Stimulated activated CD4-positive, alpha-beta T cell treated with anti-CD3 and anti-CD28 coated beads, Interleukin-1b, Interleukin-23, amount 100 ng/mL, for 1 hour (primary cell): ENCODE measurements at places on chromosomes 1 and 21.

DNA sequence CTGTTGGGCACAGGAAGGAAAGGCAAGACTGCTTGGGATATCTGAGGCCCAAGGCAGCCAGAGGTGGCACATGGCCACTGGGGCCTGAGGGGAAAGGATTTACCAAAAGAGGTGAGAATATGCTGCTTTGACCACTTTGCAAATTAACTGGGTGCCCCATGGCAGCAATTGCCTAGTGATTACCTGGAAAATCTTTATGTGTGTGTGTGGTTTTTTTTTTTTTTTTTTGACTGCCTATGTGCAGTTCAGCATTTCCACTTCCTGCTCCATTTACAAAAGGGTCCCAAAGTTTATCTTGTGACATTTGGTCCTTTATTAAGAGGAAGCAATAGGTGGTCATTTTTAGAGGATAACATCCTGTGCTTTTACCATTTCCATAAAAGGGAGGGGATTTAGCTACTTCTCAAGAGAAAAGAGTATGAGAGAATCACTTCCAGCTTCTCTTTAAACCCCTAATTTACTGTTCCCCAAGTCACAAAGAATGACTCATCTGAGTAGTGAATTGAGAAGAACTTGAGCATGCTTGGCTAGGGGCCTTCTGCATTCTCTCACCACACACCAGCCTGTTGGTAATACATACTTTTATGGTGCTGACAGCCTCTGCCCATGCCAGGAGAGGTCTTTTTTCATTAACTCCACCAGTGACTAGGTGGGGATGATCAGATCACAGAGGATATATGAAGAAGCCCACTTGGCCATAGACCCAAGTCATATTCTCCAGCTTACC, 52.1 kb downstream of the SYDE2 start:
- no peak for DNase-seq

DNA sequence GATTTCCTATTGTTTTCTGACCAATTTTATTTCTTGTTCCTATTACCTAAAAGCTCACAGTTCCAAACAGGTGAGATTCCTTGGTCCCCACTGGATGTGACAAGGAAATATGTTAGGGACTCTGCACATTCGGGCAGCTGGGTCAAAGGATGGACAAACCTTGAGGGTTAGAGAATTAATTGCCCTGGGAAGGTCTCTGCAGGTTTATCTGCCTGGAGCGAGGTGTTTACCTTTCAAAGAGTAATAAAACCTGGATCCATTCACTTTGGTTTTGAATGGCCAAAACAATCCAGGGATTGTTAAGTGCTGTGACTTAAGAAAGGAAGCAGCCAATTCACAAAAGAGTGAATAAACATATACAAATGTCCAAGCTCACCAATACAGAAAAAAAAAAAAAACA, 33.6 kb upstream of the RAB4A start:
- no peak for DNase-seq

- DNase-seq: no peak
Observed at GRCh38 chr1:183203094-183203493, 17.0 kb downstream of the LAMC2 start.

DNA sequence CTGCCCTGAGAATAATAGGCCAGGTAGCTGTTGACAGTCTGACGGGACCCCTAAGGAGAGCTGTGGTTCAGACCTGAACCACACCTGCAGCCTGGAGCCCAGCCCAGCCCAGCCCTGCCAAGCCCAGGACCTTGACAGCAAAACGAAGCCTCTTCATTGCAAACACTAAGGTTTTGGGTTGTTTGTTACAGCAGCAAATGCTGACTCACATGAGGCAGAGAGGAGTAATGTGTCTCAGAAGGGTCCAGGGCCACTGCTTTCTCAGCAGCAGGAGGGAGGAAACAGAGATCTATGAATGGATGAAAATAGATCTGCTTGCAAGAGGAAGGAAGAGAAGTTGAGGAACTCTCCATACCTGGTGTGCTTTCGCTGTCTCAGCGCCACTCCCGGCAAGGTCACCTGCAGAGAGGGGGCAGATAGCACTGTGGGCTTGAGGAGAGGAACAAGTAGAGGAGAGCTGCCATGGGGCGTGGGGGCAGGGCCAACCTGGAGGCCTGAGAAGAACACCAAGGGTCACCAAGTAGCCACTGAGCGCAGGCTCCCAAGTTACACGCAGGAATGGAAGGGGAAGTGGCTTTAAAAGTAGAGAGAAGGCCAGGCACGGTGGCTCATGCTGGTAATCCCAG, 127.2 kb downstream of the ZNF281 start:
- no peak for DNase-seq

- DNase-seq: no peak
Observed at GRCh38 chr1:168110896-168111545, 25.7 kb downstream of the GPR161 start.

DNA sequence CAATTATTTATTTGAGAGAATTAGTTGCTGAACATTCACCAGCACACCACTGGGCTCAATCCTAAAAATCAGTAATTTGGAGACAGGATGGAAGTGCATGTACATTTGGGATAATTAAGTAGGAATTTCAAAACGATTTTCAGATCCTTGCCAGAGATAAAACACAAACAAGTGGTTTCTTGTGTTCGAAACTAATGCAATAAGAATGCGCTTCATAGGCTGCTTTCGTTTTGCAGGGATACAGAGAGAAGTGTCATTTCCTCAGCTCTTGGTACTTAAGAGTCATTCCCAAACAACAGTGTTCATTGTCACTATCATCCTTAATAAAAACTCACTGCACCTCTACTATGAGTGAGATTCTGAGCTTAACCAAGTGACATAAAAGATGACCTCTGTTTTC, 20.6 kb upstream of the USP24 start:
- DNase-seq: no peak
